ENCODE measurements at places on chromosomes 12 and 14.

GRCh38 chr12:89756194-89756584 lies 47.6 kb upstream of the ATP2B1 start:
- H3K27me3 ChIP-seq, result no peaks in the 10 kb centered on the region
- H3K4me3 ChIP-seq, result no peak overlapping the region
- no peaks in the 10 kb centered on the region for H3K36me3 ChIP-seq
- no peak for DNase-seq
- H3K27ac ChIP-seq, result peak overlapping the region; percentile 61

- peaks cover 28% of the 10 kb centered on the region for H3K4me1 ChIP-seq
- no peaks in the 10 kb centered on the region for H3K27me3 ChIP-seq
- DNase-seq, result no peak
Observed at GRCh38 chr12:6450869-6451347, 934 bp upstream of the TAPBPL start.

DNA sequence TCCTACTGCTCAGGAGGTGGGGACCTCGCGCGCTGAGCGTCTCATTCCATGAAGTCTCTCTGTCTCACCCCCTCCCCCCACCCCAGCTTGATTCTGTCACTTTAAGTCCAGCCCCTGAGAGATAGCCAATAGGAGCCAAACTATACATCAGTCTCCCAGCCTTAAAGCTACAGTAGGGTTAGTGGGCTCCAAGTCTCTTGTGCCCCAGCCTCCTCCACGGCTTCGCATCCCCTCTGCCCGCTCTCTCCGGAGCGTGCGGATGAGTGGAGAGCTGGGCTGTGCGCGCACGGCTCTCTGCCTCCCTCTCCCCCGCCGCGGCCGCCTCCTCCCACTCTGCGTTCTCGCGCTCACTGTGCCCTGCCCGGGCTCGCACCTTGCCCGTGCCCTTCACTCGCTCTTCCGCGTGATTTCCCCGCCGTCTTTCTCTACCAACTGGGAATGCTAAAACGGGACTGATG lies at the start of gene ESRRB:
ESRRB (plus strand) TSS at position 191 of the 458 bp plus-strand sequence; CDS start at position 456, 265 bp downstream.
- peak within 1 kb of the TSS; percentile 44 for H3K4me3 ChIP-seq
- no peak for DNase-seq
- peaks cover 62% of the 10 kb centered on the region for H3K27me3 ChIP-seq

GRCh38 chr12:14283489-14284144 lies 81.9 kb upstream of the ATF7IP start:
- H3K4me1 ChIP-seq, result no peaks in the 10 kb centered on the region
- DNase-seq, result no peak
- no peak overlapping the region for H3K4me3 ChIP-seq
- no peak overlapping the region for H3K27ac ChIP-seq
- no peaks in the 10 kb centered on the region for H3K36me3 ChIP-seq
- H3K27me3 ChIP-seq, result no peaks in the 10 kb centered on the region
